Dermis lymphatic vessel endothelial cell (primary cell): ENCODE measurements at places on chromosomes 12 and 14. TPM values are rescaled to one million over a fixed set of nuclear protein-coding genes. Genes with fewer than 3 reads are reported as not detected.

The LEMD3 gene
- total RNA-seq: 30.1 and 31.7 TPM in 2 replicates

The TMPRSS12 gene
- total RNA-seq: not detected in 2 replicates

The KRT85 gene
- not detected in 2 replicates for total RNA-seq

The CCDC175 gene
- total RNA-seq: not detected in 2 replicates

The DBX2 gene
- total RNA-seq: not detected in 2 replicates

The TC2N gene
- 14.0 and 37.5 TPM in 2 replicates for total RNA-seq

The AGAP2 gene
- 0.22 and 0.26 TPM in 2 replicates for total RNA-seq

The RIMBP2 gene
- not detected in 2 replicates for total RNA-seq

The MFAP5 gene
- 0.33 TPM in 1 of 2 replicates, not detected in the other for total RNA-seq

The LRTM2 gene
- not detected in 2 replicates for total RNA-seq

The C12orf60 gene
- 1.2 and 1.3 TPM in 2 replicates for total RNA-seq

The KCNMB4 gene
- total RNA-seq: 0.43 and 0.60 TPM in 2 replicates

The SLC4A8 gene
- 0.87 and 1.2 TPM in 2 replicates for total RNA-seq

The WBP11 gene
- total RNA-seq: 18.0 and 19.5 TPM in 2 replicates

The FAM90A1 gene
- under 0.01 TPM in 1 of 2 replicates, not detected in the other for total RNA-seq

The GLT8D2 gene
- total RNA-seq: 5.7 and 6.1 TPM in 2 replicates

The ANKRD33 gene
- 0.09 and 0.11 TPM in 2 replicates for total RNA-seq

The ZDHHC22 gene
- under 0.01 TPM in 1 of 2 replicates, not detected in the other for total RNA-seq

The NUDT14 gene
- total RNA-seq: 78.3 and 80.1 TPM in 2 replicates

The KRT81 gene
- total RNA-seq: 0.22 TPM in 1 of 2 replicates, not detected in the other

The TTC9 gene
- total RNA-seq: 0.33 and 0.52 TPM in 2 replicates

The LMNTD1 gene
- total RNA-seq: 0.09 TPM in 1 of 2 replicates, not detected in the other

The EIF2S3B gene
- total RNA-seq: 0.54 and 1.4 TPM in 2 replicates

The E2F7 gene
- 2.4 and 3.1 TPM in 2 replicates for total RNA-seq

The TMEM229B gene
- total RNA-seq: 0.33 and 0.52 TPM in 2 replicates

The SYCP3 gene
- total RNA-seq: 0.11 and 0.17 TPM in 2 replicates

The TAS2R20 gene
- total RNA-seq: 1.7 and 2.4 TPM in 2 replicates

The ARHGEF25 gene
- 0.86 and 1.1 TPM in 2 replicates for total RNA-seq

The DAD1 gene
- 276 and 439 TPM in 2 replicates for total RNA-seq

The CLEC1B gene
- total RNA-seq: not detected in 2 replicates

The RND1 gene
- 2.1 and 2.4 TPM in 2 replicates for total RNA-seq

The WDHD1 gene
- total RNA-seq: 3.5 and 5.2 TPM in 2 replicates

The BMAL2 gene
- total RNA-seq: 29.3 and 33.3 TPM in 2 replicates

The PLEKHD1 gene
- total RNA-seq: under 0.01 TPM in 2 replicates

The GARIN6 gene
- not detected in 2 replicates for total RNA-seq

The FOXJ2 gene
- total RNA-seq: 4.1 and 4.2 TPM in 2 replicates

The OAS2 gene
- 0.43 and 0.95 TPM in 2 replicates for total RNA-seq
